ENCODE measurements at places on chromosomes 2 and 18.

- DNase-seq, result no peak
These were observed 31.7 kb downstream of the CELF4 start for GRCh38 chr18:37533647-37534584.

DNA sequence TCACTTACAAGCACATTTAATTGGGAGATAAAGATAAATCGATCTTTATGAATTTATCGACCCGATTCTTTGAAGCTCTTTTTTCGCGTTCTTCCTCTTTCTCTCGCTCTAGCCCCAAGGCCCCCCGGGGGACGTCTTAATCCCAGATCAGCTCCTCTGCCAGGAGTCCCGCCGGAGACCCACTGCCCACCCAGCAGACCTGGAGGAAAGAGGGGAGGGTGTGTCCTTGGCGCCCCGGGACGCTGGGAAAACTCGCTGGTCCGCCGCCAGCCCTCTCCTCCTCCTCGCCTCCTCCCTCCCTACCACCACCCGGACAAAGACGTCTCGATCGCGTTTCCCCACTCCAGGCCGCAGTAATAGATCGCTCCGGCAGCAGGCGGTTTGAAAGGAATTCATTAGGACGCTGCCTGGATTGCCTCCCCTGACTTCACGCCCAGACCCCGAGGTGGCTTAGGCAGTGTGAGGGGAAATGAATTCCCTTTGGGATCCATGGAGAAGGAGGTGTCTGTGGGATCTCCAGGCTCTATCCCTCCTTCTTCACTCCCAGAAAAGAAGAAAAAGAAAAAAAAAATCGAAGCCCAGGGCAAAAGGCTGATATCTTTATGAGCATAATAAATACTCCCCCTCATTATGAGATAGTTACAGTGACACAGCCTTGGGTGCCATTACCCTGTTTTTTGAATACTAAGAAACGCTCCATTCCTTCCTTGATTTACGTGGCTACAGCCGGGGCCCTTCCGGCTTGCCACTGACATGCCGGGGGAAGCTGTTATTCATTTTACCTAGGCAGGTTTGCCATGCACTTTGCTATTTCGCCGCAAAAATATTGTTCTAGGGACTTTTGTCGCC lies 1.8 kb upstream of the GBX2 start:
- DNase-seq, result no peak

DNA sequence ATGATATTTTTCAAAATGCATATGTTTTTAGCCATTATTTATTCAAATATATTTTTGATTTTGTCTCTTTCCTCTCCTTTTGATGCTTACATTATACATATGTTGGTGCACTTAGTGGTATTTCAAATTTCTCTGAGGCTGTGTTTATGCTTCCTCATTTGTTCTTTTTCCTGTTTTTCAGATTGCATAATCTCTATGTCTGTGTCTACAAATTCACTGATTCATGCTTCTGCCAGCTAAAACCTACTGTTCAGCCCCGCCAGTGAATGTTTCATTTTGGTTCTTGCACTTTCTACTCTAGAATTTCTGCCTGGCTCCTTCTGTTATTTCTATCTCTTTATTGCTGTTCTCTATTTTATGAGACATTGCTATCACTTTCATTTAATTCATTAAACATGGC lies 951.7 kb upstream of the CNTNAP5 start:
- DNase-seq, result no peak

GRCh38 chr2:175111200-175111657 lies 56.8 kb downstream of the ATF2 start:
- DNase-seq, result no peak

- DNase-seq, result no peak
These were observed 40.4 kb downstream of the CDKL4 start for GRCh38 chr2:39203382-39203781.
